ENCODE measurements at places on chromosomes 16 and 17.

DNA sequence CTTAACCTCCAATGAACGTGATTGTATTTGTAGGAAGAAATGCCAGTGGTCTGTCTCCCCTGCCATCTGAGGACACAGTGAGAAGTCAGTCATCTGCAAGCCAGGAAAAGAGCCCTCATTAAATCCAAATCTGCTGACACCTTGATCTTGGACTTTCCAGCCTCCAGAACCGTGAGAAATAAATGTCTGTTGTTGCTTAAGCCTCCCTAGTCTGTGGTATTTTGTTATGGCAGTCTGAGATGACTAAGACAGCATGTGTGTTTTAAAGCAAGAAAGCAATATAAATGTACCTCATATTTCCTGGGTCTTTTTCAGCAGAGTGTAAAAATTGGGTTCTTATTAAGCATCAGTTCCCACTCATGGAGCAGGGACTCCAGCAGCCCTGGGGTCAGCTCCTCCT, 177.9 kb upstream of the NLRP1 start:
- no peak for DNase-seq

GRCh38 chr17:74390680-74391653, 23.7 kb downstream of the GPR142 start:
- DNase-seq, result no peak

- DNase-seq, result no peak
Observed at GRCh38 chr17:80252871-80253270, 7.8 kb upstream of the RNF213 start.

DNA sequence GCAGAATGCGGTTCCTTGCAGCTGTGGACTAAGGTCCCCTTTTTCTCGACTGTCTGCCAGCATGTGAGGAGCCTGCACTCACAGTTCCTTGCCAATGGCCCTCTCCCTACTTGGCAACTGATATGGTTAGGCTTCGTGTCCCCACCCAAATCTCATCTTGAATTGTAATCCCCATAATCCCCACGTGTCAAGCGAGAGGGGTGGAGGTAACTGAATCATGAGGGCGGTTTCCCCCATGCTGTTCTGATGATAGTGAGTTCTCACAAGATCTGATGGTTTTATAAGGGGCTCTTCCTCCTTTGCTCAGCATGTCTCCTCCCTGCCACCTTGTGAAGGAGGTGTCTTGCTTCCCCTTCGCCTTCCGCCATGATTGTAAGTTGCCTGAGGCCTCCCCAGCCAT, 19.9 kb downstream of the CIAPIN1 start:
- DNase-seq, result no peak

GRCh38 chr17:39064374-39064773, 87.1 kb downstream of the PLXDC1 start:
- DNase-seq, result no peak

- DNase-seq, result no peak
Observed at GRCh38 chr17:4582101-4582501, 2.2 kb upstream of the SMTNL2 start.

GRCh38 chr17:29645515-29646051, 22.9 kb upstream of the CORO6 start:
- peak; percentile 42 for DNase-seq

GRCh38 chr16:23258919-23259237, 43.2 kb upstream of the SCNN1B start:
- DNase-seq, result no peak

- no peak for DNase-seq
Observed at GRCh38 chr17:81508639-81509206, 3.9 kb downstream of the ACTG1 start.

DNA sequence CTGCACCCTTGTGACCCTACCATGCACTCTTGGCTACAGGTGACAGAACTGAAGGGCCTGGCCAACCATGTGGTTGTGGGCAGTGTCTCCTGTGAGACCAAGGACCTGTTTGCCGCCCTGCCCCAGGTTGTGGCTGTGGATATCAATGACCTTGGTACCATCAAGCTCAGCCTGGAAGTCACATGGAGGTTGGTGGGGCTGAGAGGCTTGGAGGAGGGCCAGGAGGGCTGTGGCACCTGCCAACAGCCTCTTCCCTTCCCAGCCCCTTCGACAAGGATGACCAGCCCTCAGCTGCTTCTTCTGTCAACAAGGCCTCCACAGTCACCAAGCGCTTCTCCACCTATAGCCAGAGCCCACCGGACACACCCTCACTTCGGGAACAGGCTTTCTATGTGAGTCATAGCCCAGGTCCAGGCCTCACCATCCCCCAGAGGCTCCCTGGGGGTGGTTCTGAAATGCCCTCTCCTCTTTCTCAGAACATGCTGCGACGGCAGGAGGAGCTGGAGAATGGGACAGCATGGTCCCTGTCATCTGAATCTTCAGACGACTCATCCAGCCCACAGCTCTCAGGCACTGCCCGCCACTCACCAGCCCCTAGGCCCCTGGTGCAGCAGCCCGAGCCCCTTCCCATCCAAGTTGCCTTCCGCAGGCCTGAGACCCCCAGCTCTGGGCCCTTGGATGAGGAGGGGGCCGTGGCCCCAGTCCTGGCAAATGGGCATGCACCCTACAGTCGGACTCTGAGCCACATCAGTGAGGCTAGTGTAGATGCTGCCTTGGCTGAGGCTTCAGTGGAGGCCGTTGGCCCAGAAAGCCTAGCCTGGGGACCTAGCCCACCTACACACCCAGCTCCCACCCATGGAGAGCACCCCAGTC, 13.0 kb downstream of the RIPOR1 start:
- DNase-seq, result no peak

DNA sequence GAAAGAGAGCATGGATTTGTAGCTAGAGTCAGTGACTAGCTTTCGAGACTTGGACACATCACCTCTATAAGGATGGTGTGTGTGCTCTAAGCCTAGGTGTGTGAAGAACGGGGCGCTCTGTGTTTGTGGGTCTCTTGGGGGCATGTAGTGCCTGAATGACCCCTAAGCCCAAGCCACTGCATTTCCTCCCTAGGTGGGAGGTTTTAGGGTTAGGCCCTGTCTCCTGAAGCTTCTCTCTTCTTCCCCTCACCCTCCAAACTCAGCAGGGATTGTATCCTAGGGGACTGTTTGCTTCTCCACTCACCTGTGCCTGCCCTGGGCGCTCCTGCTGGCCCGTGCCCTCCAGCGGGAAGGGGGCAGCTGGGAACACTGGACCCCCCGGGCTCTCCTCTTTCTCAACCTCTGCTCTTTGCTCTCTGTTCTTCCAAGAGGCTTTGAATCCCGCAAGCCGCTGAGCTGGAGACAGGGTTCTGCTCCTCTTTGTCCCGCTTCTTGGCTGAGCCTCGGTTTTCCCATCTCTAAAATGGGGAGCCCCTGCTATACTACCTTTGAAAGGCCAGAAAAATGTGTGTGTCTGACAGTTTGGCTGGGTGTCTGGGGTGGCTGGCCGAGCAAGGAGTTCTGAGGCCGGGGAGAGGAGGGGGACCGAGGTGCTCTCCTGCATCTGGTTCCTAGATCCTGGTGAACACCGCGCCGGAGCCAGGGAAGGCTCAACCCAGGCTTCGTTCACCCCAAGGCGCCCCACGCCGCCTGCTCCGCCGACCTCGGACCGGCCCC, 810 bp downstream of the CYGB start:
- DNase-seq, result no peak

DNA sequence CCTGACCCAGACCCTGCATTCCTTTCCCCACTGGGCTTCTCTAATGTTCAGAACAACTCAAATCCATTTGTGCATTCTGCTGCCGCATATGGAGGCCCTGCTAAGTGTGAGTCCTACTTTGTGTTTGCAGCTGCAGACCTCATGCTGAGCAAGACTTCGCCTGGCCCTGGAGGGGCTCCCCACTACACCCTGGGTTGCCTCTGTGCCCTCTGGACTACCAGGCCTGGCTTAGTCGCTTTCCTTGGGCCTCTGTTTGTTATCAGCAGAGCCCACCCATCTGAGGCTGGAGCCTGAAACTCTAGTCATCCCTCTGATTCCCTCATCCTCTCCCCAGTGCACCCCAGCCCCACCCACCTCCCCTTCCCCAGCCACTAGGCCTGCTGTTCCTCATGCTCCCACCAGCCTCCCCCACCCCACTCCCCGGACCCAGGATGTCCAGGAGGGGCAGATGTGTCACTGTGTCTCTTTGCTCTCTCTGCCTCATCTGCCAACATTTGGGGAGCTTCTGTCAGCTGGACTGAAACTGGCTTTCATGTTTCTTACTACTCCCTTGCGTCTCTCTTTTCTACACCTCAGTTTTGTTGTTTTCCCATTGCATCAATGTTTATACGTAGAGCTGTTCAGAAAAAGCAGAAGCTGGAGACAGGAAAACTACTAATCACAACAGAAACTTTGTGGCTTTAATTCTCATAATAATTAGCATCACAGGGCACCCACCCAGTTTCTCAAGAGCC, 17.9 kb upstream of the CD300E start:
- no peak for DNase-seq

DNA sequence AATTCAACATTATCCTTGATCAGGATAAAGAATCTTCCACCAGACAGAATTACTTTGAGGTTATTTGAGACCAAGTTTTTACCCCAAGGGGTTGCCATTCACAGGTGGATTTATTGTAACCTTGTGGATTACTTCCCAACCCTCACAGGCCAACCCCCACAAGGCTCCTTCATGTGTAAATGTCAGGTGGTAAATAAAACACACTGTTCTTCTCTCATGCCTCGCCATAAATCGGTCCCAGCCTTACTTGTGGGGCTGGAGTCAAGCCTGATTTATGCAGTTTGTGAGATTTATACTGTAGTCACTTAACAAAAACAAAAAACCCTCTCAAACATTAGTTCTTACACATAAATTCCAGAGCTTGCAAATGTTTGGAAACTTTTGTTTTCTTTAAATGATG, 98.6 kb upstream of the IRX3 start:
- DNase-seq, result no peak

DNA sequence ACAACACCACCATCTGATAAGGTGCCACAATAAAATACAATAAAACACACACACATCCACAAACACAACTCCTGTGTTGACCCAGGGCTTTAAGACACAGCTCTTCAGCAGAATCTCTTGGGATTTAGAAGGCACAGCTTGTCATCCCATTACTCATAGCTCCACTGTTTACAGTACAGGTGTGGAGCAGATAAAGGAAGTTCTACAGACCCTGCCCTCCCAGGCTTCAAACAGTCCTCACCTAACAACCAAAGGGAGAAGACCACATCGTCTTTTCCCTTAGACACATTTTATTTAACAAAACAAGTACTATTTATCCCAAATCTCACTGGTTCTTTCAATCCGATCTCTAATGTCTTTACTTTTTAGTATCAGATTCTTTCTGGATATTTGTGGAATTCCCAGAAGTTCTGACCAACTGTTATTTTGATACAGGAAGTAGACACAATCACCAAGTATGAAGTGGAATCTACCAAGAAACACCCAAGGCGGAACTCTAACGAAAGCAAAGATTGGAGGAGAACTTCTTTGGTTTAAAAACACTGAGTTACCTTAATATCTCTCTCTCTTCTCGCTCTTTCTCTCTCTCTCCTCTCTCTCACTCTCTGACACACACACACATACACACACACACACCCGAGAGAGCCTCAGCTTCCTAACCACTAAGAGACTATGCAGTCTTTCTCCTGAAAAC, 46.1 kb downstream of the CYTH1 start:
- DNase-seq, result no peak

DNA sequence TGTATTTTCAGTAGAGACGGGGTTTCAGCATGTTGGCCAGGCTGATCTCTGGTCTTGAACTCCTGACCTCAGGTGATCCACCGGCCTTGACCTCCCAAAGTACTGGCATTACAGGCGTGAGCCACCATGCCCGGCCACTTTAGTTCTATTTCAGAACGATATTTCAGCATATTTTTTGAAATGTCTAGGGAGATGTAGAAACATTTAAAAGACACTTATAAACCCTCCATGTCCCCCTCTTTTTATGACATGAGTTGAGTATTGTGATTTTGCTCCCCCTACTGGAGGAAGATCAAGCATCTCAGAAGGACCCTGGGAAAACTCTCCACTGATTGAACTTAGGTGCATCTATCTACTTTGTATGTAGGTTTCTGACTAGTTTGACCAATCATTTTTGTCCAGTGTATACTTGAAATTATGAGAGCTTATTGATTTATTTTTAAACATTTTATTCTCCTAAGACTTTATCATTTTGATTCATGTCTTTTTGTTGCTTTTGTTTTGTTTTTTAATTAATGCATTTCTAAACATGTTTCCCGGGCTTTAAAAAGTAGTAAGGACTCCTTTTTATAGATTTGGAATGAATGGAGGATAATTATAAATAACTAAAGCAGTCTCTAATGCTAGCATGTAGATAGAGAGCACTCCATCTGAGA, 105.1 kb downstream of the CHD9 start:
- peak; percentile 7 for DNase-seq

GRCh38 chr17:74746922-74747321, 1.5 kb upstream of the NHERF1 start:
- DNase-seq, result no peak

DNA sequence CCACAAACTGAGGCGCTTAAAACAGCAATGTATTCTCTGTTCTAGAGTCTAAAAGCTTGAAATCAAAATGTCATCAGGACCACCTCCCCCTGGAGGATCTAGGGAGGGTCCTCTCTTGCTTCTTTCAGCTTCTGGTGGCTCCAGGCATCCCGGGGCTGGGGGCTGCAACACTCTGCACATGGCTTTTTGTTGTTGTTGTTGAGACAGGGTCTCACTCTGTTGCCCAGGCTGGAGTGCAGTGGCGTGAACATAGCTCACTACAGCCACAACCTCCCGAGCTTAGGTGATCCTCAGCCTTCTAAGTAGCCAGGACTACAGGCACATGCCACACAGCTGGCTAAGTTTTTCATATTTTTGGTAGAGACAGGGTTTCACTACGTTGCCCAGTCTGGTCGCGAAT, 37.0 kb upstream of the SNN start:
- DNase-seq, result no peak

DNA sequence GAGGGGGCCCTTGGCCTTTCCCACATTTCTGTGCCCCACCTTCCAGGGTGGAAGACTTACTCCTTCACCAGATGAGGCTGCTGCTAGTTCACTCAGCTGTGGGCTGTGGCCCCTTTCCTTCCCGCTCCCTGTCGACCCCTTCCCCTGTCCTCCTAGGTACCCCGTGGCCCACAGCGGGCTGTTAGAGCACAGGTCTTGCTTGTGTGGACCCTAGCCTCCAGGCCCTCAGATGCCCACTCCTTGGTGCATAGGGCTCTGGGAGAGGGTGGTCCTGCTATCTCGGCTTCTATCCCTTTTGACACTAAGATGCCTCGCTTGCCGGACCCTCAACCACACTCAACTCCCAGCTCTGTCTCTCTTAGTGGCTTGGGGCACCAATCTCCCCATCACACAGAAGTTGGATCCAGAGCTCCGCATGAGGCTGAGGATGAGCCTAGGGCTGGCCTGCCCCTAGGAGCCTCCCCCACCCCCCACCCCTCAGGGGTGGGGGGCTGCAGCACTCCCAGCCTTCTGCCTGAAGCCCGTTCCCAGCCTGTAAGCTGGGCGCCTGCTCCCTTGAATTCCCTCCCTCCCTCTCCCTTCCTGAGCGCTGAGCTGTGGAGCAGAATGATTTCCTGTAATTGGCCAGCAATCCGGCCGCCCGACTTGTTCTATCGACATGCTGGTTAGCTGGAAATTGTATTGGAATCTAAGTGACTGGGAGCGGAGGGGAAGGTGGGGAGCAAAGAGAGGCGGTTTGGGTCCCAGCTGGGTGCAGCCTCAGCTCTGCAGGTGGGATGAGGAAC, 30.9 kb downstream of the DCAKD start:
- no peak for DNase-seq

All from urinary bladder (tissue), 4 donors.